ENCODE measurements at places on chromosomes 1 and 21.

DNA sequence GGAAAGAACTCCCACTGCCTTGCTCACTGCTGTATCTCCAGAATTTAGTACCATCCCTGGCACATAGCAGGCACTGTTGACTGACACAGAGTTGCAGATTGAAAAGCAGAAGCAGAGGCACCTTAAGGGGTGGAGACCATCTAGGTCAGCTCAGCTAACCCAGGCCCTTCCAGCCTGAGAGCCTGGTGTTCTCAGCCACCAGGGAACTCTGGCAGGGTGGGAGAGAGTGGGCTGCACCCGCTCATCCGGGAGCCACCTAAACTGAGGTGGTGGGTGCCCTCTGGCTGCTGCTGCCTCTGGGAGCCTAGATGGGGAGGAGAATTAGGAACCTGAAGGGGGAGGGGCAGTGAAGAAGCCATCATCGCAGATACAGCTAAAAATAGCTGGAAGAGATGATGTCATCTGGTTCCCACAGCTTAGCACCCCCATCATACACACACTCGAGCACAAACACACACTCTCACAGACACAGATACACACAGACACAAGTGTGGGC is 1.5 kb upstream of the TSPAN1 start:
- no peak for DNase-seq

DNA sequence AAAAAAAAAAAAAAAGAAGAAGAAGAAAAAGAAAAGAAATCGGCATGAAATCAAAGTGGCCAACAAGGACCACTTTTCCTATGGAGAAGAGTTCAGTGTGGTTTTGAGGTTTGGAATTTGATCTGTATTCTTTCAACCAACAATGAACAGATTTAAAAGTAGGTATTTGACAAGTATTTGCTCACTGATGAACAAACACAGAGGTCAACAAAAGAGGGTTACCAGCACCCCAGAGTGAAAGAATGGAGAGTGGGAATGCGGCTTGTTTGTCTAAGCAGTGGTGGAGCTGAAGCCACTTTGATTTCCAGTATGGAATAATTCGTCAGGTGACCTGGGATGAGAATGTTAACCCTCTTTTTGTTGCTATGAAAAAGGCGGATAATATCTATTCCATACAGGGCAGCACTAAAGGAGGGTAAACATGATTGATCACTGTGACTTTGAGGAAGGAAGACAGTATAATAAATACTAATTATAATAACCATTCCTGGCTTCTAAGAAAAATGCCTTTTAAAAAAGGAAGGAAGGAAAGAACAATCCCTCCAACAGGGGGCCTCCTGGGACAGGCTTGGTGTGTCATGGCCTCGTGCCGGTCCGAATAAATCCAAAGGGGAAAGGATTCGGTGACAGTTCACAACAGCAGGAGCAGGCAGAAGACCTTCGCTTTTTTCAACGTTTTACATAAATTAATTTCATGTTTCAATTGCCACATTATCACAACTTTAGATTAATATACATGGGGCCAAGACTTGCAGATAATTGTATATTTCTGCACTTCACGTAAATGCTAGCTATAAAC is 37.2 kb upstream of the SIM2 start:
- no peak for DNase-seq

GRCh38 chr1:186125035-186125434 is 250.0 kb downstream of the TPR start:
- no peak for DNase-seq

DNA sequence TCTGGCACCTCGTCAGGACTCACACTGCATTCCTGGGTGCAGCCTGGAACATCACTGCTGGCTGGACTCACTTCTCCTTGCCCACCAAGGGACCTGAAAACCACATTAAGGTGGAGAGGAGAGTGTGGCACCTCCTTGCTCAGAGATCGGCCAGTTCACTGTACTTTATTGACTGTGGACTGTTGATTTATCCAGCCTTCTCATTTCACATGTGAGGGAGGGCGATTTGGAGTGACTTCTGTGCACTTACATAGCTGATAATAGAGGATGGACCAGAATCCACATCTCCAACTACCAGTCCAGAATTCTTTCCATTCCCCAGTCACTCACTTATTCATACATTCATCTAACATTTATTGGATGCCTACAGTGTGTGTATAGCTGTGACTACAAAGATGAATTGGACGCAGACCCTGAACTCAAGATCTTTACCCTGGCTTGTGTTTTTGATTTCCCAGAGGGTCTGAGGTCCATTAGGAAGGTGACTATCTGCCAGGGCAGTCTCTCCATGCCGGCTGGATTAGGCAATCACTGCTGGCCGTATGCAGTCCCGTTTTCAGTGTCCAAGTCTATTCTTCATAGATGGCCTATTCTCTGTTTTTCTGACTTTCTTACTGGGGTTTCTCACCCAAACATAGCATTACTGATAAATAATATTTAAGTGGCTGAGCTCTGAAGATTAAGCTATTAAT is 233.5 kb upstream of the SGIP1 start:
- no peak for DNase-seq

GRCh38 chr21:25094695-25095094 is 512.6 kb downstream of the MRPL39 start:
- no peak for DNase-seq

- DNase-seq, result no peak
Observed at GRCh38 chr1:77168358-77168757, 50.9 kb downstream of the PIGK start.

GRCh38 chr1:34167389-34167788 is 2.4 kb upstream of the CSMD2 start:
- DNase-seq, result no peak

DNA sequence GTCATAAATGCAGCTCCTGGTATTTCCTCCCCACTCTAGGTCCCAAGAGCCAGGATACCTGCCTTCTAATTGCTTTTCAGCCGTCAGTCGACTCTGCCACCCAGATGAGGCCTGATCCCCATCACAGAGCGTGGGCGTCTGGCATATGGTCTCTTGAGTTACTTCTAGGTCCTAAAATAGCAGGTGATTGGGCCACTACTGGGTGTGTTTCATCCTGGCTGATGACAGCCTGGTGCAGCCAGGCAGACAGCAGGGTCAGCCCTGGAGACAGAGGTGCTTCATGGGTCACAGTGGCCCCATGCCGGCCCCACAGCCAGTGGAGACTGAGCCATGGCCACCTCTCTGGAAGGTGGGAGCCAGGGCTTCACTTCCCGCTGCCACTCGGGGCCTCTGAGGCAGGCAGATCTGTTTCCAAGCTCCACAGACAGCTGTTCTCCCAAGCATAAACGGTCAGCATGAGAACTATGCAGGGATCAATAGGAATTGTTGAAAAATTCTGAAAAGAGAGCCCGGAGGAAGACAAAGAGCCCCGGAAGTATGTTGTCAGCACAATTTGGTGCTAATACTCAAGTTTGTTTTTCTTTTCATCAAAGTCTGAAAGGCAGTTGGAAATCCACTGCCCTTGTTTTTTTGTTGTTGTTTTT is 83.0 kb downstream of the MAN1C1 start:
- DNase-seq, result no peak

DNA sequence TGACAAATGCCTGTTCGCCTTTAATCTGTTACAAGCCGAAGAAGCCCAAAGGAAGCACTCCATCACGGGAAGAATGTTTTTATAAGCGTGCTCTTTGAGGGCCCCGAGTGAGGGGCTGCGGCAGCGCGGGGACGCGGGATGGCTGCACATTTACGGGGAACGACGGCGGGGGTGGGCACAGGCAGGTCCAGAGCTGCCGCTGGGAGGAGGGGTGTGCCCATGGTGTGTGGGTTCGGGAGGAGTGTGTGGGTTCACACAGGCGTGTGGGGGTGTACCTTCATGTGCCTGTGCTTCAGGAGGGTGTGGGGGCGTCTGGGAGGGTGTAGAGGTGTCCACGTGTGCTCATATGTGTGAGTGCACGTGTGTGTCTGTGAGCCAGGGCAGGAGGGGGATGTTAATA is 155.9 kb upstream of the ZC3H12A start:
- no peak for DNase-seq

DNA sequence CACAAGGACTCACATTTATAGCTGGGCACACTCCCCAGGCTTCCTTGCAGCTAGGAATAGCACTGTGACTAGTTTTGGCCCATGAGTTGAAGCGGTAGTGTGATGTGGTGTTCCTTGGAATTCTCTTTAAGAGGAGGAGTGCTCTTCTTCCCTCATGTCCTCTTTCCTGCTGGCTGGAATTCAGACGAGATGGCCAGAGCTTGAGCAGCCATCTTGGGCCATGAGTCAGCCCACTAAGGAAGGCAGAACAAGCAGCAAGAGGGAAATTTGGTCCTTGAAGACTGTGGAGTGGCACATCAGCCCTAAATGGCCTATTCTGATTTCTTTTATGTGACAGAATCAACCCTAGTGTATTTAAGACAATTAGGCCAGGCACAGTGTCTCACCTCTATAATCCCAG is 20.0 kb downstream of the HTR6 start:
- no peak for DNase-seq

- no peak for DNase-seq
Observed at GRCh38 chr1:17148950-17149608, 29.8 kb upstream of the PADI2 start.

DNA sequence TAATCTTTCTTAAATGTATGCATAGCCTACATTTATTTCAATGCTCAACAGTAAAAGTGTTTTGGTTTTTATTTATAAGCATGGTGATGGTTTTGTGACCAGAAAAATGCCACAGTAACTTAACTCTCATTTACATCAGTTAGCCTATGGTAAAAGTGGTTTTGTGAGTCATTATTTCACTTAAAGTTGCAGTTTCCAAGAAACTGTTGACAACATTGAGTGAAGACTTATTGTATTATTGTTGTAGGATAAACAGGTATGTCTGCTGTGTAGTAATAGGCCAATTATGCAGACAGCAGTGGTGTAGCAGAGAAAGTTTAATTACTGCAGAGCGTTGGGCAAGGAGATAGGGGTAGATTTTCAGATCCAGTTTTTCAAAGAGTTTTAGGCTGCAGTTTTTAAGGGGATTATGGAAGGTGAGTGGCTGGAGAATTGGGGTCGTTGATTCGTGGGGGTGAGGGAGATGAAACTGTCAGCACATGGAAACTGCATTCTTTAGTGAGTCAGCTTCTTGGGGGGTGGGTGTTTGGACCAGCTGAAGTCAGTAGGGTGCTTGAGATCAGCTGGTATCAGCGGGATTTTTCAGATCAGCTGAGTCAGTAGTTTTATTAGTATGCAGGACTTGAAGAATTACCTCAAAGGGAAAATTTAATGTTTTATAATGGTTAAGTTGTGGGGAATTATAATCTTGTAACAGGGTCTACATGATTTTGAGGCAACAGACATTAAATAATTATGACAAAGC is 168.7 kb upstream of the FMN2 start:
- no peak for DNase-seq

DNA sequence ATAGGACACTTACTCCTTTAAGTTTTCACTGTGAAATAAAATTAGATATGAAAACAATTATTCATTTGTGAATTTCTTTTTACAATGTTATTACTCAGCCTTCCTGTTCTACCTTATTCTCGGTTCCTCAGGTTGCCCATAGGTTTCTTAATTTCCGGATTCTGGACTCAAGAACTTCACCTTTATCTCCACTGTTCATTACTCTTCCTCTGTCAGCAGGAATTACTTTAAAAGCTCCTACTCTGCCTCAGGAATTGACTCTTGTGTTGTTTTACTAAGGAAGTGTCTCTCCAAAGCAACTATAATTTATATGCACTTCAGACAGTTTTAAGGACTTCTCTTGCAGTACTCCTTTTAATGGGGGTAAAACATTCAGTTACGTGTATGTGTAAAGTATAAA is 123.8 kb downstream of the OSBPL9 start:
- no peak for DNase-seq

DNA sequence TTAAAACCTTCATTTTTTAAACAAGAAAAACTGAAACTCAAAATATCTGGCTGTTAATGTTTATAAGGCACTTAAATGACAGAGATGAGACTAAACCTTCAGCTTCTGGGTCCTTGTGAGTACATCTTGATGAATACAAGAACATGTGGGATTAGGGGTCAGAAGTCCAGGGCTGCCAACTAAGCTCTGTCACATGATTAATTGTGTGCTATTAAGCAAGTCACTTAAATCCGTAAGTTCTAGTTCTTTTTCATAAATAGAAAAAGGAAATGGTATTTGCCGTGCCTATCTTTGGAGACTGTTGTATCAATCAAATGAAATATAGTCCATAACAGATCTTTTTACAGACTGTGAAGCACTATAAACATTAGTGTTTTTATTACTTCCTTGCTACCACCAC is 43.2 kb upstream of the KCTD3 start:
- no peak for DNase-seq

DNA sequence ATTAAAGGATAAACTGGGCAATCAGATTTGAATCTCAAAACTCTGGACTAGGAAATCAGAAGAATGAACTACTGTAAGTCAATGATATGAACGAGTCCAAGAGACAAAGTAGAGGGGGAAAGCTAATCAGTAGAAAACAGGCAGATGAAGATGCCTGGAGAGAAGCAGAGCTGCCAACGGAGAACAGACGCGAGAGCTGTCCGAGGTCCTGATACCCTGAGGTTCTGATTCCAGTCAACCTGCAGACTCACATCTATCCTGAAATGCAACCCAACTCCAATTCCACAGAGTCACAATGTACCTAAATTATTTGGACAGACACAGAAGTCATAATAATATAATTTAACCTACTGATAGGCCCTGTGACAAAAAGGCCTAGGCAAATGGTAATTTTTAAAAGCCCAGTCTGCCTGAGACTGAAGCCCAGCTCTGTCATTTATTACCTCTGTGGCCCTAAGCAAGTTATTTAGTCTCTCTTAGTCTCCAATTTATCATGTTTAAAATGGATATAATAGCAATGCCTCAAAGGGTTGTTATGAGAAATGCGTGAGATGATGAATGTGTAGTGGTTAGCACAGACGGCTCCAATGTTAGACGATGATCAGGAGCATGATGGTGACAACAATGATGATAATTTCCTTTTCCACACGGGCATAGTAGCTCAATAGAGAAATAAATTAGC is 33.4 kb downstream of the RGS7 start:
- no peak for DNase-seq

DNA sequence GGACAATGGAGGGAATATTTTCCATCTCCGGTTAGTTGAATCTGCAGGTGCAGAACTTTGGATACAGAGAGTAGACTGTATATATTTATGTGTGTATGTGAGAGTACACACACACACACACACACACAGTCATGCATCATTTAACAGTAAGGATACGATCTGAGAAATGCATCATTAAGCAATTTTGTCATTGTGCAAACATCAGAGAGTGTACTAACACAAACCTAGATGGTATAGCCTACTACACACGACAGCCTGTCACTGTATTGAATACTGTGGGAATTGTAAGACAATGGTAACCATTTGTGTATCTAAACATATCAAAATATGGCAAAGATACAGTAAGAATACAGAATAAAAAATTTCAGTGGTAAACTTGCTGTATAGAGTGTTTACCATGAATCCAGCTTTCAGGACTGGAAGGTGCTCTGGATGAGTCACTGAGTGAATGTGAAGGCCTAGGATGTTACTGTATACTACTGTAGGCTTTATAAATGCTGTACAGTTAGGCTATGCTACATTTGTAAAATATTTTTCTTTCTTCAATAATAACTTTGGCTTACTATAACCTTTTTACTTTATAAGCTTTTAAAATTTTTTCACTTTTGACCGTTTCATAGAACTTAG is 138.5 kb downstream of the ZZZ3 start:
- DNase-seq, result no peak
